ENCODE measurements at places on chromosomes 5 and 9.
A peak's percentile ranks its signal among the peaks of the same experiment; 100 is the strongest.

GRCh38 chr5:132272311-132273210 lies 15.1 kb downstream of the PDLIM4 start:
- peak; percentile 70 for DNase-seq
- no peaks in the 10 kb centered on the region for H3K4me1 ChIP-seq
- H3K36me3 ChIP-seq = no peaks in the 10 kb centered on the region
- H3K27me3 ChIP-seq = no peaks in the 10 kb centered on the region

DNA sequence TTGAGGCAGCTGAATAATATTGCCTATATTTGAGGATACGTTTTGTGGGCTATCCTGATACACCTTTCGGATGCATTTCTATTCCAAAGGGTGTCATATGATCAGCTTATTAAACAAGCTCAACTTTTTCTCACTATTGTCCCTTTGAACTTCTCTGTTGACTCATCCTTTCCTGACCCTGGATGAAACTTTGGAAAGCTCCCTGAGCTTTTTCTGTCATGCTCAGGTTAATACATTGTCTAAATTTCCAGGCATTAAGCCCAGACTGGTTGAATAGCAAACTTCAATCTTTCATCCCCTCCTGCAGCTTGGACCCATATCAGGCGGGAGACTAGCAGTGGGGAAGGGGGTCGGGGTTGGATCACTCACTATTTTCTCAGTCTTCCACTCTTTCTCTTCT lies 104.9 kb upstream of the PTPN3 start:
- DNase-seq = no peak
- H3K27me3 ChIP-seq = no peaks in the 10 kb centered on the region
- no peak overlapping the region for H3K4me3 ChIP-seq
- no peak overlapping the region for H3K27ac ChIP-seq
- H3K4me1 ChIP-seq = no peaks in the 10 kb centered on the region
- H3K36me3 ChIP-seq = no peaks in the 10 kb centered on the region

GRCh38 chr9:130001190-130001589 lies 41.8 kb downstream of the FNBP1 start:
- no peak for DNase-seq
- peaks cover 5% of the 10 kb centered on the region for H3K4me1 ChIP-seq
- no peak overlapping the region for H3K4me3 ChIP-seq
- no peaks in the 10 kb centered on the region for H3K27me3 ChIP-seq
- H3K27ac ChIP-seq = no peak overlapping the region
- no peaks in the 10 kb centered on the region for H3K36me3 ChIP-seq

- no peaks in the 10 kb centered on the region for H3K4me1 ChIP-seq
- H3K27ac ChIP-seq = no peak overlapping the region
- no peaks in the 10 kb centered on the region for H3K27me3 ChIP-seq
- no peak for DNase-seq
Measured at GRCh38 chr9:127022913-127023660, 99.3 kb downstream of the ANGPTL2 start.

DNA sequence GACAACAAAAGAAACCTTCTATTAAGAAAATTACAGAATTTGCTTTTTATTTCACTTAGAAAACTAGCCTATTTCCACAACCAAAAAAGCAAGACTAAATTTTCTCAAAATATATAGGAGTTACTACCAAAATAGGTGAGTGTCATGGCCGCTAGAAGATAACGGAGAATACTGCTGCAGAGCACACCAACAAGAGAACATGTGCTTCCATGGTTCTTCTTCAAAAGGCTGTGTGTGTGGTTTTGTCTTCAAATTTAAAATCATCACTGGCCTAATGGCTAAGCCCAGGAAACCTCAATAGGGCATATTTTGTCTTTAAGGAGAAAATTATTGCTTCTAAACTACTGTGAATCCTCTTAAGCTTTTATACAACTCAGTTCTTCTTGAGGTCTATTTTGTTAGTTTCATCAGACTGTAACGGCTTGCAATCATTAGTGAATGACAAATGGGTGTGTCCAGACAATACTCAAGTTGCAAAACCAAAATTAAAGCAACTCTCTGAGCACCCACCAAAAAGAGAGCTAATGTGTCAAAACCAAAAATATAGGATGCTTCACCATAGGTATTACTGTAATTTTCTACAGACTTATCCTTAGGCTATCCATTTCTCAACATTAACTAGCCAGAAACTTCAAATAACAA lies 3.3 kb downstream of the SETX start:
- H3K27me3 ChIP-seq = no peaks in the 10 kb centered on the region
- H3K4me3 ChIP-seq = no peak overlapping the region
- peaks cover 38% of the 10 kb centered on the region for H3K36me3 ChIP-seq
- no peak overlapping the region for H3K27ac ChIP-seq

DNA sequence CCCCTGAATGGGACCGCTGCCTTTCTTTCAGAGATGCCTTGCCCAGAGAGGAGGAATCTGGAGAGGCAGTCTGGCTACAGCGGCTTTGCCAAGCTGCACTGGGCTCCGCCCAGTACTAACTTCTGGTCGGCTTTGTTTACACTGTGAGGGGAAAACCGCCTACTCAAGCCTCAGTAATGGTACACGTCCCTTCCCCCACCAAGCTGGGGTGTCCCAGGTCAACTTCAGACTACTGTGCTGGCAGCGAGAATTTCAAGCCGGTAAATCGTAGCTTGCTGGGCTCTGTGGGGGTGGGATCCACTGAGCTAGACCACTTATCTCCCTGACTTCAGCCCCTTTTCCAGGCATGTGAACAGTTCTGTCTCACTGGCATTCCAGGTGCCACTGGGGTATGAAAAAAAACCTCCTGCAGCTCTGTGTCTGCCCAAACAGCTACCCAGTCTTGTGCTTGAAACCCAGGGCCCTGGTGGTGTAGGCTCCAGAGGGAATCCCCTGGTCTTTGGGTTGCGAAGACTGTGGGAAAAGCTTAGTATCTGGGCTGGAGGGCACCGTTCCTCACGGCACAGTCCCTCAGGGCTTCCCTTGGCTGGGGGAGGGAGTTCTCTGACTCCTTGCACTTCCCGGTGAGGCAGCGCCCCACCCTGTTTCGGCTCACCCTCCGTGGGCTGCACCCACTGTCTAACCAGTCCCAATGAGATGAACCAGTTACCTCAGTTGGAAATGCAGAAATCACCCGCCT lies 171.2 kb downstream of the CWC27 start:
- no peaks in the 10 kb centered on the region for H3K36me3 ChIP-seq
- H3K27ac ChIP-seq = no peak overlapping the region
- H3K4me3 ChIP-seq = no peak overlapping the region
- DNase-seq = no peak
- H3K27me3 ChIP-seq = no peaks in the 10 kb centered on the region
- H3K4me1 ChIP-seq = no peaks in the 10 kb centered on the region

DNA sequence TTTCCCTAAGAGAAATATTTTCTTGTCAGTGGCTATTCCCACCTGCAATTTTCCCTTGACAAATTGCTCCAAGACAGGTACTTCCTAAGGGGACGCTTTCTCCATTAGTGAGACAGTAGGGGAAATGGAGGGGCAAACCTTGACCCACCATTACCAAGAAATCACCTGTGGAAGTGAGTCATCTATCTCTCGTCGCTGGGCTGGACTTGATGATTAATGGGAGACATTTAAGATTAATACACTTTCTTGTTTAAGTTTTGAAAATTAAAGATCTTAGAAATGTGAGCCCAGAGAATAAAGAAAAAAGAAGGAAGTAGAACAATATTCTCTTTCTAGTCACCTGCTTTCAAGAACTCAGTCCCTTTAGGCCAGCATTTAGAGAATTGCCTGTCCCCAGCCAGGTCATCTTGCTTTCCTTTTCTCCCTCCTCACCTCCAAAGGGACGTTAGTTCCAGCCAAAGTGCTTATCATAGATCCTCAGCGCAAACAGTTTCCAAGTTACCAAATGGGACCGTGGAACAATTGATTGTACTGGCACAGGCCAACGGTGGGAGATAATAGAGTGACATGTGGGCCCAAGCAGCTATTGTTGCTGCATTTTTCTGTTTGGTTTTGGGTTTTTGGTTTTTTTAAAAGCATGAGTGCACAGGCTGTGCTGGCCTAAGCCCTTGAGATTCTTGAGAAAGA lies 284.4 kb downstream of the ENC1 start:
- H3K4me1 ChIP-seq = no peaks in the 10 kb centered on the region
- no peak overlapping the region for H3K4me3 ChIP-seq
- H3K27ac ChIP-seq = no peak overlapping the region
- DNase-seq = no peak
- no peaks in the 10 kb centered on the region for H3K27me3 ChIP-seq

- no peak overlapping the region for H3K27ac ChIP-seq
- no peak for DNase-seq
- no peaks in the 10 kb centered on the region for H3K27me3 ChIP-seq
- H3K4me3 ChIP-seq = no peak overlapping the region
- peaks cover 2% of the 10 kb centered on the region for H3K4me1 ChIP-seq
- no peaks in the 10 kb centered on the region for H3K36me3 ChIP-seq
Measured at GRCh38 chr5:163604013-163604412, 98.6 kb downstream of the MAT2B start.

- peak within 1 kb of the TSS; percentile 84 for H3K27ac ChIP-seq
- H3K27me3 ChIP-seq = no peaks in the 10 kb centered on the region
- peak within 1 kb of the TSS; percentile 70 for H3K4me3 ChIP-seq
Measured at GRCh38 chr5:142769793-142770649, at the start of gene ARHGAP26. TSS of gene ARHGAP26 (plus strand) at chr5:142770377. CDS start at chr5:142770762, 385 bp downstream.

- no peaks in the 10 kb centered on the region for H3K4me1 ChIP-seq
- H3K27ac ChIP-seq = no peak overlapping the region
- no peaks in the 10 kb centered on the region for H3K36me3 ChIP-seq
- no peaks in the 10 kb centered on the region for H3K27me3 ChIP-seq
Measured at GRCh38 chr5:176895831-176896230, 3.3 kb downstream of the HK3 start.

DNA sequence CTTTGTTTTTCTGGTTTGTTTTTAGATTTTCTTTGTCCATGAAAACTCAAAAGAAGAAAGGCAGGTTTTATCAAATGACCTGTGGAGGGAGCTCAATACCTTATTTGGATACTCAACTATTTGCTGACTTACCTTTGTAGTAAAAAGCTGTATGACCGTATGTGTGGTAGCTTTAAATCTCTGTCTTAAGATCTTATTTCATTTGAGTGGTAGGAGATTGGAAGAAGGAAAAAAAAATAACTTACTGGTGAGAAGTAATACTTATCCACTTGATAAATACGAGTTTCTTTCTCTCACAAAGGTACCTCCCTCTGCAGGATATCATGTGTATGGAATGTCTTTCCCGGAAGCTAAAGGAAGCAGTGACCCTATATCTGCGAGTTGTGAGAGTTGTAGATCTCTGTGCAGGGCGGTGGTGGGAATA lies 15.0 kb downstream of the FBXO38 start:
- H3K4me3 ChIP-seq = no peak overlapping the region
- peaks cover 14% of the 10 kb centered on the region for H3K4me1 ChIP-seq
- no peaks in the 10 kb centered on the region for H3K27me3 ChIP-seq
- DNase-seq = no peak

GRCh38 chr9:100206899-100207298 lies 107.9 kb downstream of the INVS start:
- H3K27me3 ChIP-seq = no peaks in the 10 kb centered on the region
- no peak overlapping the region for H3K4me3 ChIP-seq
- no peak for DNase-seq
- no peaks in the 10 kb centered on the region for H3K36me3 ChIP-seq
- no peak overlapping the region for H3K27ac ChIP-seq
- H3K4me1 ChIP-seq = no peaks in the 10 kb centered on the region

DNA sequence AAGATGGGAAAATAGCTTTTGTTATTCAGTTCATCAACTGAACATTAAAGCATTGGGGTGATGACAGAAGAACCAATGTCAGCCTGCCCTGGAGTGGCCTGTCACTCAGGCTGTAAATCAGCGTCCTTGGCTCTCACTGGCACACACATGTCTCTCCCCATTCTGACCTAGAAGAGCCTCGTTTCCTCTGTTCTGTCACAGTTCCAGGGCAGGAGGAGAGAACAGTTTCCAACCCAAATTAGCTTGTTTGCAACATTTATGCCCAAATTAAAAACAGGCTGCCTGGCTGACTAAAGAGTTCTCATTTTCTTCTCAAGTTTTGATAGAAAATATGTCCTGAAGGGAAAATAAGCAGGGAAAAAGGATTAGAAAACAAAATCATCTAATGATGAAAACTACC lies 520.1 kb downstream of the CHSY3 start:
- no peaks in the 10 kb centered on the region for H3K4me1 ChIP-seq
- no peak overlapping the region for H3K4me3 ChIP-seq
- H3K36me3 ChIP-seq = no peaks in the 10 kb centered on the region
- H3K27me3 ChIP-seq = no peaks in the 10 kb centered on the region

- H3K27ac ChIP-seq = no peak overlapping the region
- peaks cover 16% of the 10 kb centered on the region for H3K4me1 ChIP-seq
- no peak overlapping the region for H3K4me3 ChIP-seq
- DNase-seq = no peak
- H3K36me3 ChIP-seq = no peaks in the 10 kb centered on the region
- H3K27me3 ChIP-seq = no peaks in the 10 kb centered on the region
Measured at GRCh38 chr5:114649878-114650277, 288.0 kb downstream of the KCNN2 start.

- no peaks in the 10 kb centered on the region for H3K27me3 ChIP-seq
- DNase-seq = peak; percentile 46
- no peaks in the 10 kb centered on the region for H3K36me3 ChIP-seq
- no peak overlapping the region for H3K27ac ChIP-seq
Measured at GRCh38 chr9:75855509-75855908, 35.0 kb upstream of the PCSK5 start.

- no peaks in the 10 kb centered on the region for H3K36me3 ChIP-seq
- H3K4me1 ChIP-seq = peaks cover 12% of the 10 kb centered on the region
- H3K27me3 ChIP-seq = no peaks in the 10 kb centered on the region
- no peak overlapping the region for H3K27ac ChIP-seq
- peak; percentile 22 for DNase-seq
Measured at GRCh38 chr5:160298189-160298588, 14.2 kb downstream of the CCNJL start.

- no peaks in the 10 kb centered on the region for H3K4me1 ChIP-seq
- no peaks in the 10 kb centered on the region for H3K27me3 ChIP-seq
- DNase-seq = no peak
- no peak overlapping the region for H3K27ac ChIP-seq
- no peaks in the 10 kb centered on the region for H3K36me3 ChIP-seq
- no peak overlapping the region for H3K4me3 ChIP-seq
Measured at GRCh38 chr5:143564417-143564816, 160.9 kb upstream of the NR3C1 start.

- DNase-seq = no peak
- H3K36me3 ChIP-seq = no peaks in the 10 kb centered on the region
- H3K27me3 ChIP-seq = no peaks in the 10 kb centered on the region
- no peaks in the 10 kb centered on the region for H3K4me1 ChIP-seq
- no peak overlapping the region for H3K4me3 ChIP-seq
Measured at GRCh38 chr5:106374956-106375355, 1295.8 kb downstream of the EFNA5 start.

DNA sequence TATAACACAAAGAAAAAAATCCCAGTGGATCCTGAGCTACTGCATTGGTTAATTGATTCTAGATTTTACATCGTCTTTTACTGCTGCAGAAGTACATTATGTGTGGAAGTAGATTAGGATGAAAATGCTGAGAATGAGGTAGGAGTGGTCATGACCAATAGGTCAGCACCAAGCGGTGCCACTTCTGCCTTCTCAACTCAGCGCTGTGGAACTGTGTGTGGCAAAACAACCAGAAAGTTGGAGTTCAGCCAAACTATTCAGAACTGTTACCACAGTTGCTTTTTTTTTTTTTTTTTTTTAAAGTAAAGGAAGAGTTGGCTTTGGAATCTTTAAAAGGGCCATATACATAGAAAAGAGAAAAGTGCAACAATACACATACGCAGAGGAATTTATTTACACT lies 24.2 kb downstream of the POU5F2 start:
- peak; percentile 62 for DNase-seq
- H3K4me1 ChIP-seq = peaks cover 21% of the 10 kb centered on the region
- no peak overlapping the region for H3K4me3 ChIP-seq
- H3K27ac ChIP-seq = no peak overlapping the region

Measured in cardiac muscle cell (in vitro differentiated cells and primary cell).